Tongue (tissue), 3 donors: ENCODE measurements at places on chromosomes 5 and 9. TPM values are rescaled to one million over a fixed set of nuclear protein-coding genes. Genes with fewer than 3 reads are reported as not detected.

- DNase-seq = no peak
These were observed 12.1 kb downstream of the TGFBI start for GRCh38 chr5:136040746-136041415.

- no peak for DNase-seq
These were observed 66.9 kb upstream of the AGXT2 start for GRCh38 chr5:35114698-35115097.

GRCh38 chr5:133164759-133165158 is 112.9 kb downstream of the HSPA4 start:
- no peak for DNase-seq

DNA sequence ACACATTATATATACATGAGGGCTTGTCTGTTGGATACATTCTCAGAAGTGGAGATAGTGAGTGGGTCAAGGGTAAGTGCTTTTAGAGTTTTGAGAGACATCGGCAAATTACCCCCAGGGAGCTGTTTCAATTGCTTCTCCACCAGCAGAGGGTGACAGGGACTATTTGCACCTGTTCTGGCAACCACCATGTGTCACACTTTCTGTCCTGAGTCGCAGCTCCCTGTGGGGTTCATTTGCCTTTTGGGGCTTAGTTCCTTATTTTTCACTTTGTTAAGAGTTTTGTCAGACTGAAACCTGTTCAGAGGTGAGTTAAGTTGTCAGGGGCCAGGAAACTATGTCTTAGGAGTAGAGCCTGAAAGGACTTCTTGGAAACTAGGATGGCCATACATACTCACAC is 20.1 kb upstream of the SLC36A1 start:
- no peak for DNase-seq

DNA sequence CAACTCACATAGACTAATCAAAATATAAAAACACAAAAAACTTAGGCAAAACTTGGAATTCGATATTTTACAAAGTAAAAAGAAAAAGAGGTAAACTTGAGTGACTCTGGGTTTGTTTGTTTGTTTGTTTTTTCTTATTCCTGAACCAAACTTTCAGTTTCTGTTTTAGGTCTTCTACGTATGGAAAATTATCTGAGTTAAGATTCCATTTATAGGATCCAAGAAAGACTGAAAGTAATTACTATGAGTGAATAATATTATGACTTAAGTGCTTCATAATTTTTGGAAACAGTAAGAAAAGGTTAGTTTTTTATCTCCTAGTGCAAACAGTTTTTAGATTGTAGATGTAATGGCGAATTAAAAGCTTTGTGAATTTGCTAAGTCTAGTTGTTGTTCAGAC is 13.2 kb downstream of the ST8SIA4 start:
- DNase-seq = no peak

GMCL2 gene
- not detected for total RNA-seq

GRCh38 chr5:107570805-107571531 is 99.8 kb downstream of the EFNA5 start:
- DNase-seq = peak; percentile 61

TUSC1 gene
- 20.7 TPM for total RNA-seq

- DNase-seq = no peak
These were observed 180.9 kb downstream of the ZNF462 start for GRCh38 chr9:107043886-107044285.

DNA sequence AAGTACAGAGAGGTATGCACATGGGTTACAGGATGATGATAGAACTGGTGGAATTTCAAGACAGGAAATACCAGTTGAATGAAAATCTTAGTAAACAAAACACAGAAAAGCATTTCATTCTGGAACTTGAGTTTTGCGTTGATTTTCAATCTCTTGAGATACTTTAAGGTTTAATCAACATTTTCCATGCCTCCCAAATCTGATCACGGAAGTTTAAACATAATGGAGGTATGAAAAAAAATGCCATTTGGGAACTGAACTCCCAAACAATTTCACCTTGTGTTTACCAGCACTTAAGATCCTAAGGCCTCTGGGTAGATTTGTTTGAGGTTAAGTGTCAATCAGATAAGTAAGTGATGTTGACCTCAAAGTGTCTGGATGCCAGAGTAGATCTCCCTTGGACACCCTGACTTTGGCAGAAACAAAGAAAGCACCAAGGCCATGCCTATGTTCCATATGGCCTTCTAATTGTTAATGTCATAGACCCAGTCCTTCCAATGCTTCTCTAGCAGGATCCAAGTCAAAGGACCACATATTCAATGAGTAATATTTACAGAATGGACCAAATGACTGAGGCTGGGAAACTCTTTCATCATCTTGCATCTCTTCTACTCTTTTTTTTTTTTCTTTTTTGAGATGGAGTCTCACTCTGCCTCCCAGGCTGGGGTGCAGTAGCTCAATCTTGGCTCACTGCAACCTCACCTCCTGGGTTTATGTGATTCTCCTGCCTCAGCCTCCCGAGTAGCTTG is 216.9 kb downstream of the ARRDC3 start:
- DNase-seq = no peak
